MV-4-11 (cell line): ENCODE measurements at places on chromosomes 3 and 15.

- no peak for DNase-seq
Measured at GRCh38 chr3:165192610-165193192, 3.5 kb downstream of the SLITRK3 start.

DNA sequence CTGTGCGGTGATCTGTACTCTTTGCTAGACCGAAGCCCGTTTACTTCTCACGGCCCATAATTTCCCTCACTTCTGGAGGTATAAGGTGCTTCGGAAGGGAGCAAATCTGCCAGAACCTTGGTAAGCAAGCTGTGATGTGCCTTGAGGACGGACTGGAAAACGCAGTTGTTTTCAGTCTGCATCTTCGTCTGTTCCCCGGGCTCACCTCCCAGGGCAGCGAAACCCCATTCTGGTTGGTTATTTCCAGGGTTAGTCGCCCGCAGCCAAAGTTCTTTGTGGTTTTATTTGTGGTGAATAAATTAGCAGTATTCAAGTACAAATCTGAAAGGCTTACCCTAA, 401 bp downstream of the RAMAC start:
- DNase-seq, result no peak

DNA sequence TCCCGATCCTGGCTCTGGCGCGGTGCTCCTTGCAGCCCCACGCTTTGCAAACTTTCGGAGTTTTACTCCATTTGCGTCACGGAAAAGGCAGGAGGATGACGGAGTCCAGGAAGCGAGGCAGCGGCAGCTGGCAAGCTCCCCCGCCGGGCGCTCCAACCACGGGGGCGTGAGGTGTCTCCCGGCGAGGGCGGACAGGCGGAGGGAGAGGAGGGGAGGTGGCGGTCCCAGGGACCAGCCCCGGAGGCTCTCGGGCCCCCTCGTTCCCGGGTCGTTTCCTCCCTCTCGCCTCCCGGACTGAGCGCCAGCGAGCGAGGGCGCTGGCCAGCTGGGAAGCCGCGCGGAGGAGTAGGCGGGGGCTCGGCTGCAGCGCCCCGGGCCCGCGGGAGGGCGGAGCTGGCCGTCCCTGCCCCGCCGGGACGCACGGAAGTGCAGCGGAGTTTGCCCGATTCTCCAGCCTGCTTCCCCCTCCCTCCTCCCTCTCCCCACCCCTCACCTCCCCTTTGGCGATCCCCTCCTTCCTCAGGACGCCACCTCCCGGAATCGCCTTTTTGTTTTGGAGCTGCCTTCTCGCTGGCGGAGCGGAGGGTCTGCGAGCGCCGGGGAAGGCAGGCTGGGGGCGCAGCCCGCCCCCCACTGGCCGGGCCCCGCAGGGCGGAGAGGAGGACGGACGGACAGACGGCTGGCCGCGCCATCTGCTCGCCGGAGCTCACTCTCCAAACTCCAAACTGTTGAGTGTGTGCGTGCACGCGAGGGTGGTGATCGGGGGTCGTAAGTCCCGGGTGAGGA, at the start of gene SNX33:
Gene SNX33, plus strand, starts transcription at position 543 of the 786 bp plus-strand sequence. CDS start 1,191 bp downstream, outside the sequence.
- DNase-seq, result peak; percentile 47

GRCh38 chr15:90840954-90841353, 27.4 kb upstream of the FURIN start:
- no peak for DNase-seq

DNA sequence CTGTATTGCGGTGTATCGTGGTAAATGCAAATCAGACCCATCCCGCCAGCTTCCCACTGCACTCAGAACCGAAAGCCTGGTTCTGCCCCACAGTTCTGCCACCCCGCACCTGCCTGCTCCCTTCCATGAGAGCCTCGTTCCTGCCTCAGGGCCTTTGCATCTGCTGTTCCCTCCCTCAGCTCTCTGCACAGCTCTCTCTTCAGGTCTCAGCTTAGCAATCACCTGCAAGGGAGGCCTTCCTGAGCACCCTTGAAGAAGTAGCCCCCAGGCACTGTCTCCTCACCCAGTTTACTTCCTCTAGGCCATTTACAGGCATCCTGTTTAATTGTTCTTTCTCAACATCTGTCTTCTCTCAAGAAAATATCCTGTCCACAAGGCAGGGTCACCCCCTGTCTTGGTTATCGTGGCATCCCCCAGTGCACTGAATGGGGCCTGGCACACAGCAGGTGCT, 13.3 kb upstream of the IQSEC1 start:
- DNase-seq, result peak; percentile 55

DNA sequence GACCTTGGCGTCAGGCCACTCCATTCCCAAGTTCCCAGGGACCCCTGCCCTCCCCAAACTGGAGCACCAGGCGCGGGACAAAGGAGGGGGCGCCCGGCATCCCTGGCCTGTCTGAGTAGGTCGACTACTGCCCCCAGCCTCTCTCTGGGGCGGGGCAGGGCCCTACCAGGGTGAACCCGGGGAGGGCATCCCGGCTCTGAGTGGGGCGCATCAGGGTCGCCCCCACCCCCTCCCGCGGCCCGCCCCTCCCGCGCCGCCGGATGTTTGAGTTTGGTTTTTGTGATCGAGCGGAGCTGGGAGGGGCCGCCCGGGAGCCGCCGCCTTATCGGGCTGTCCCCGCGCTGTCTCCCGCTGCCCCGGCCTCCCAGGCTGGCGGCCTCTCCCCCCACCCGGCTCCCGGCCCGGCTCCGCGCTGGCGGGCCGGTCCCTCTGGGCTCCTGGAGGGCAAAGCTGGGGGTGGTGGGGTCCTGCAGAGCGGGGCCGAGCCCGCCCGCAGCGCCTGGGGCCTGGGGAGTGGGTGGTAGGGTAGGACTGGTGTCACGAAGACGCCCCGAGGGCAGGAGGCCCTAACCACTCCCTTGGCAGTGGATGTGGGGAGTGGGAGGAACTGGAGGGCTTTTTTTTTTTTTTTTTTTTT, 47.2 kb upstream of the SMAD6 start:
- DNase-seq, result no peak

GRCh38 chr3:138078096-138078495, 37.3 kb downstream of the DZIP1L start:
- no peak for DNase-seq

DNA sequence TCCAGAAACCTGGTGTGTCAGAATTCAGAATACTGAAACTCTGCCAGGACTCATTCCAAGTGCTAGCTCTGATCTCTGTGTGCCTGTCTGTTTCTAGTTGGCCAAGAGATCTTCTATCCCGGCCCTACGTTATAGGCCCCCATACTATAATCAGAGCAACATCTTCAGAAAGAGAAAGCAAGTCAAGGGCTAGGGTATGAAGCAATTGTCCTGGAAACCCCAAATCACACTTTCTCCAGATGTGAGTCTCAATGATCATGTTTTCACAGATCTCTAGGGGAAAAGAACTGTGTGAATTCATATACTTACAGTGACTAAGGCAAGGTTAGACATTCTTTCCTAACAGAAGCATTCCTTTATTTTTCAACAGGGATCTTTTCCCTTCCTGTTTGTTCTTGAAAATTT, 309.7 kb downstream of the SLC9A9 start:
- DNase-seq, result no peak

DNA sequence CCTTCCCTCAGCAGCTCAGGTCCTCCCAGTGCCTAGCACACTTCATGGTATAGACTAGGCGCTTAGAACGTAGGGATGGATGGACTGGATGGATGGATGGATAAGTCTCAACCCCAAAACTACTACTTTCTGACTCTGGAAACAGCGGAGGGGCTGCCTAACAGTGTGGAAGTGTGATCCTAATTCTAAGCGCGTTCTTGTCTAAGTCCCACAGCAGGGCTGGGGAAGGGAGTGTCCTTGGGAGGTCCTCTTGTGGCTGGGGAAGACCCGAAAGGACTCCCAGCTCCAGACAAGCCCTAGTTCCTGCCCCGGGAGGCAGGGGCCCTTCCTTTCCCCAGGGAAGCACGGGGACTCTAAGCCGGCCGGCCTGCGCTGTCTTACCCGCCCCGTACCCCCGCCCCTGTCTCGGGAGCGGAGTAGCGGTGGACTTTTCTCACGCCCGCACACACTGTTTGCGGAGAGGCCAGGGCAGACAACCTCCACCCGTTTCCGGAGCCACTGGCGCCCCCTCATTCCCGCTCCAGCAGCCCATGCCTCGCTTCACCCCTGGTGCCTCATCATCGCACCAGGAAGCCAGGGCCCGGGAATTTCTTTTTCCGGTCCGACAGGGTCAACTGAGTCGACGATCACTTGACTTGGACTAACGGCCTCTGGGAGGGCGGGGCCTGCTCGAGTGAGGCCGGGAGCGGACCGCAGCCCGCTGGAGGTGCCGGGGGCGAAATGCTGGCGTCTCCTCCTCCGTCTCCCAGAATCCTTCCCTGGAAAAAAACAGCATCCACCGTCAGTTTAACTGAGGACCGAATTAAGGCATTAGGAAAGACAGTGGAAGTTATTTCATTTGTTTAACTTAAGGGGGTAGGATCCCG, 133.3 kb downstream of the TBC1D2B start:
- DNase-seq, result peak; percentile 76

DNA sequence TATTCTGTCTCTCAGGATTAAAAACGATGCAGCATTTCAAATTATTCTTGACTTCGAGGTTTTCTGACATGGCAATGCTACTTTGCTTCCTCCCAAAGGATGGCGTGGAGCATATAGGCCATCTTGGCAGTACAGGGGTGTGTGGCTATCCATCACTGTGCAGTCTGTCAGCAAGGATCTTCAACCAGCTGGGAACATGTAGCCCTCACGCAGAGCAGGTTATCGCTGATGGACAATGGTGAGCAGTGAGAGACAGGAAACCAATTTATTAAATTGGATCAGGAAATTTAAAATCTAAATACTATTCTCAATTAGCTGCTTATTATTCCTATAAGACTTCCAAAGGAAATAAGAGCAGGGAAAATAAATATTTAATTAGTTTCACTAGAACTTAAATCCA, 615.3 kb downstream of the OTOL1 start:
- DNase-seq, result no peak

DNA sequence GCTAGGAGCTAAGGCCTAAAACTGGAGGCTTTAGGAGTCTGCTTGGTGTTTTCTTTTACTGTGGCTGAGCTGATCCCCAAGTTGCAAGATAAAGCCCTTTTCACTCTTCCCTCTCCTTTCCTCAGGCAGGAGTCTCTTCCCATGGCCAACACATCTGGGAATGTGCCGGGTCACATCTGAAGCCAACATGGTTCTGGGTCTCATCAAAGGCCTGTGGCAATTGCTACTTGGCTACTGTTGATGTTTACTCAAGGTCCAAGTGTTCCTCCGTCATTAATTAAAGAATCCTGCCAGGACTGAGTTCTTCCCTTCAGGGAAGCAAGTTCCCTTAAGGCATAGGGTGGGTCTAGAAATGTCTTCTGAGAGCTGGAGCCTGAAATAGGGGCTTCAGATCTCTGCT, 230.2 kb downstream of the GBE1 start:
- no peak for DNase-seq

DNA sequence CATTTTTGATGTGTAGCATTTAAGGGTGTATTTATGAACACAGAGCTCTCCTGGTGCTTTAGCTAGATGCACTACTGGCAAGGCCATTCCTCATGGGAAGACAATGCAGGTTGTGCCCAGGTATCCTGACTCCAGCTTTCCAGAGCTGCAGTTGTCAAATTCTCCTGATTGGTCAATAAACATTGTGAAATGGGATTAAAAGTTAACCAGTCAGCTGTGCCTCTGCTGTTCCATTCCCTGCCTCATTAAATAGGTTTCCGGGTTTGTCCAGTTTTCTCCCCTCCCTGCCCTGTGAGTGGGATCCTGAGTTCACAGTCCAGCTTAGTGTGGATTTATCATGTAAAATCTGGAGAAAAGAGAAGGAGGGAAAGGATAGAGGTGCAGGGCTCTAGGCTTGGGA, 207.3 kb downstream of the SQOR start:
- no peak for DNase-seq

- DNase-seq, result no peak
Measured at GRCh38 chr15:32818758-32819447, 101.1 kb downstream of the GREM1 start.

GRCh38 chr3:3278073-3278472, 98.6 kb upstream of the CRBN start:
- DNase-seq, result no peak

DNA sequence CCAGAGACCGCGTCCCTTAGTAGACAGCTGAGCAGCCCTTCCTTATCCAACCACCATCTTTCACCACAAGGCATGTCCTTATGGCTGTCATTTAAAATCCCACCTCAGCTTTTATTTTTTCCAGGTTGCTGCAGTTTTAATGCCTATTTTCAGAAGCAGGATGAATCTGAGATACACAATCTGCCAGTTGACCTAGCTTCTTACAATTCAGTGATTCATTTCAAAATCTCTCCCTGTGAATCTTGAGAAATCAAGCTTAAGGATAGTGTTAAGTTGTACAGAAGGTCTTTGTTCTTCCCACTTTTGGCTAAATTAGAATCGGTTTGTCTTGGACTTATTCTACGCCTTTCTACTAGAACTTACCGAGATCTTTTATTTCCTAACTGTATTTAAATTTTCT, 522.3 kb upstream of the CFAP20DC start:
- DNase-seq, result no peak

GRCh38 chr15:98745179-98745578, 96.8 kb downstream of the IGF1R start:
- DNase-seq, result no peak

DNA sequence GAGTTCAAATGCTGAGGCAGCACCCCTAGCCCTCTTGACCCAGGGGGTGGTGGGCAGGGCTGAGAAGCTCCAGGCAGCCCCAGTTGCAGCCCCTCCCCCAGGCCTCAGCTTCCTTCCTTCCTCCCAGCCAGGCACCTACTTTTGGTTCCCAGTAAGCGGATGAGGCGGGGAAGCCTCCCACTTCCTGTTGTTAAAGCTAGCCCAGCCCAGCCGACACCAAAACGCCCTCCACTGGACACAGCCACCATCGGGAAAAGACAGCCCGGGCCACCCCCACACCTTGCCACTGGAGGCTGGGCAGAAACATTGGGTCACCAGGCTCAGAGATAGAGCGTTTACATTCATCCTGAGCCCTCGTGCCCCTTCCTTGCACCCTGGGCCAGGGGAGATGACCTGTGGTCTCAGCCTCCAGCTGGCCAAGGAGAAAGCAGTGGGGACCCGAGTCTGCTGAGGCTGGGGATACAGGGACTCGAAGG, 3.5 kb downstream of the DUSP7 start:
- DNase-seq, result peak; percentile 88

DNA sequence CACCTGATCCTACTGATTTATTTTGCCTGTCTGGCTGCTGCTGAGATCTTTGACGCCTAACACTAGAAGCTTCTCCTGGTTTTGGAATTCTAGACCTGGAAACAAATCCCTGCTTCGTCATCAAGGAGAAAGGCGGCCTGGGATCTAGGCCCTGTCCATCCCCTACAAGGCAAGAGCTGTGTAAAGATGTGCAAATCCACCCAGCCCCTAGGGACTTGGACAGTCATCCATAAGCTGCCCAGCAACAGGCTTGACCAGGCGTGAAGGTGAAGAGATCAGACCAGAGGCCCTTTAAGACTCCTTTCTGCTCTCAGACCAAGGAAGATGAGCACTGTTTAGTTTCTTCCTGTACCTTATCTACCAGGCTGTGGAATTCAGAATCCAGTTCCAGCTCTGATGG, 32.2 kb downstream of the SLC41A3 start:
- DNase-seq, result no peak

DNA sequence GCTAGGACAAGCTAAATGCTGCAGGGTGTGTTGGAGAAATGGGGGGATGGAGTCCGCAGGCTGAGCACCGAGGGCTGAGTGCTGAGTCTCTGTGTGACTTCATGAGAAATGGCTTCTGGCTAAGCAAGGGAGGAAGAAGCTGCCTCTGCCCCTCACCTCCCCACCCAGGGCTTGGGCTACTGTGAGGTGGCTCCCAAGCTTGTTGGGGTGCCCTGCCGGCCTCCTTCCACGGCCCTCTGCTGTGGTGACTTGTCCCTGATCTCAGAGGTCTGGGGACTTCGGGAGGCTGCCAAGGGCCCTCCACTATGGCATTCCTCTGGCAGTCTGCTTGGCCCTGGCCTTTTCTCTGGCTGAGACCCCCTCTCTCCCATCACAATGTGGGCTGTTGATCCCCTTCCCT, 30.1 kb upstream of the RAD18 start:
- DNase-seq, result no peak
